Mesenchymal stem cell (in vitro differentiated cells and primary cell): ENCODE measurements at places on chromosomes 13 and 19.

DNA sequence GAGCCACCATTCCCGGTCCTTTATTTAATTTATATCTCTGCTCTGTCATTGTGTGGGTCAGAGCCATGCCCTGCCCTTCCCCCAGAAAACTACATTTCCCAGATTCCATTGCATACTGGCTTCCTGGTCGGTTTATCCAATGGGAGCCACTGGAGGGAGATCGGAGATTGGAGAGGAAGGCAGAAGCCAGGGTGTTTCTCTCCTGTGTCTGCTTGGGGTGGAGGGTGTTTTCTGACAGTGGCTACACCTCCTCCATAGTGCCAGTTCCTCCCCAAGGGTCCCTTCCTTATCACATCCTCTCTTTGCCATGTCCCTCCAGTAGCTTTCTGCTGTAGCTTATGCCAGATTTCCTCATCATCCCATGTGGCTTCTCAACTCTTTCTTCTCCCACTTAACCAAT lies 19.0 kb downstream of the OLFM2 start:
- peak; percentile 67 for DNase-seq

- DNase-seq, result peak; percentile 39
Measured at GRCh38 chr13:70812481-70812880, 704.2 kb upstream of the KLHL1 start.

GRCh38 chr19:45512881-45513483 lies 5.7 kb downstream of the VASP start:
- no peak for DNase-seq

- no peak for DNase-seq
Measured at GRCh38 chr19:3289971-3290569, 65.6 kb downstream of the CELF5 start.

DNA sequence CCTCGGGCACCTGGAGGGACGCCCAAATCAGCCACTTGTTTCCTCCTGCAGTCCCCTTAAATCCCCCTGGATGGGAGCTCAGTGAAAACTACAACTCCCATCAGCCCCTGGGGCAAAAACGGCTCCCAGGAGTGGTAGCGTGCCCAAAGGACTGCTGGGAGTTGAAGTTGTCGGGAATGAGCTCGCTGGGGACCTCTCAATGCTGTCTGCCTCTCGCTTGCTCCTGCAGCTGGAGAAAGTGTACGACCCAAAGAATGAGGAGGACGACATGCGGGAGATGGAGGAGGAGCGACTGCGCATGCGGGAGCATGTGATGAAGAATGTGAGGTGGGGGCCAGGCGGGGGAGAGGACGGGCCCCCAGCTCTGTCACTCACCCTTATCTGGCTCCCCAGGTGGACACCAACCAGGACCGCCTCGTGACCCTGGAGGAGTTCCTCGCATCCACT lies 14.7 kb upstream of the DHDH start:
- DNase-seq, result peak; percentile 25

DNA sequence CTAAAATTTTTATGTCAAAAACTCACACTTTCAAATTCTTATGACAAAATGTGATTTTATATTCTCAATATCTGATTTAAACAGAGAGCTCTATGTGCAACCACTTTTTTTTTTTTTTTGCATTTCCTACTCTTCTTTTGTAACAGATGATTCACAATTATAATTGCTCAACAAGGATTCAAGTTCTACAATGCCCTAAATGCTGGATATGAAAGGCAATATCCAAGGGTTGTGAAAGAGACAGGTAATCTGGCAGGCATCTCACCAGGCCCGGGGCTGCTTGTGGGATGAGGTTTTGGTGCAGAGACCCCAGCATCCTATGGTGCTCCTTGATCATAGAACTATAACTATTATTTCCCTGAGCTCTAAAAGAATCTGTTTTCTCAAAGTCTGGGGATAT lies 363.6 kb upstream of the NBEA start:
- DNase-seq, result no peak

- no peak for DNase-seq
Measured at GRCh38 chr13:23516190-23516589, 54.0 kb upstream of the TNFRSF19 start.

DNA sequence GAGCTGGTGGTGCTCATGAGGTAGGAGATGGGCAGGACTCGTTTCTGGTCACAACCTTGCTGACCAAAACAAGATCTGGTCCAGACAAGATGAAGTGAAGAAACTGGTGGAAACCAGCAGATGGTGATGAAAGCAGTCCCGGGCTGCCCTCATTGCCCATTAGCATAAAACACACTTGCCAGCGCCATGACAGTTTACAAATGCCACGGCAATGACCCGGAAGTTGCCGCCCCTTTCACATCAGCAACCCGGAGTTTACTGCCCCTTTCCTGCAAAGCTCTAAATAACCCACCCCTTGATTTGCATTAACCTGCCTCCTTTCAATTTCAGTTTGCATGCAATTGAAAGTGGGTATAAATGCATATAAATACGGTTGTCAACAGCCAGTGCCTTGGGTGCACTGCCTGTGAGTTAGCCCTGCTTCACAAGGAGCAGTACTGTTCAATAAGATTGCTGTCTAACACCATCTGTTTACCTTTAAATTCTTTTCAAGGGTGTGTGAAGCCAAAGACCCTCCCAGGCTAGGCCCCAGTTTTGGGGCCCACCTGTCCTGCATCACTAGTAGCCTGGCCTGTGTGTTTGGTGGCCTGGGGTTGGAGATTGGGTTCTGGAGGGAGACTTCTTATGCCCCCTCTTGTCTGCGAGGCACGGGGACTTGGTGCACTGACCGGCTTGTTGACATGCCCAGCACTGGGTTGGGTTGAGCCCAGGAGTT lies 38.8 kb downstream of the CHST8 start:
- DNase-seq, result no peak

DNA sequence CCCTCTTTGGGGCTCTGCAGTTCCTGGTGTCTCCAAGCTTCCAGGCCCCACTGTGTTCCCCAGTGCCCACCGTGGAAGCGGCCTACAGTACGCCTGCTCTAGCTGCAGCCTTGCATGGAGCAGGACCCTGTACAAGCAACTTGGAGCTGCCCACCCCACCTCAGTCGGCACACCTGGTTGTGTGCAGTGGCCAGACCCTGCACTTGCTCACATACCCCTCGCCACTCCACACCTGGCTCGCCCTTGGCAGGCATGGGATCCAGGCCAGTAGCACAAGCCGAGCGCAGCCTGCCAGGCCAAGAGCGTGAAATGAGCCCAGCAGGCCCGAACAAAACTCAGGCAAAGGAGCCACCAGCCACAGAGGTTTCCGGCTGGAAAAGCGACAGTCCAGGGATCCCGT lies 36.4 kb downstream of the ANKRD27 start:
- no peak for DNase-seq

- DNase-seq, result peak; percentile 82
Measured at GRCh38 chr13:111043575-111043982, 71.5 kb upstream of the ARHGEF7 start.

DNA sequence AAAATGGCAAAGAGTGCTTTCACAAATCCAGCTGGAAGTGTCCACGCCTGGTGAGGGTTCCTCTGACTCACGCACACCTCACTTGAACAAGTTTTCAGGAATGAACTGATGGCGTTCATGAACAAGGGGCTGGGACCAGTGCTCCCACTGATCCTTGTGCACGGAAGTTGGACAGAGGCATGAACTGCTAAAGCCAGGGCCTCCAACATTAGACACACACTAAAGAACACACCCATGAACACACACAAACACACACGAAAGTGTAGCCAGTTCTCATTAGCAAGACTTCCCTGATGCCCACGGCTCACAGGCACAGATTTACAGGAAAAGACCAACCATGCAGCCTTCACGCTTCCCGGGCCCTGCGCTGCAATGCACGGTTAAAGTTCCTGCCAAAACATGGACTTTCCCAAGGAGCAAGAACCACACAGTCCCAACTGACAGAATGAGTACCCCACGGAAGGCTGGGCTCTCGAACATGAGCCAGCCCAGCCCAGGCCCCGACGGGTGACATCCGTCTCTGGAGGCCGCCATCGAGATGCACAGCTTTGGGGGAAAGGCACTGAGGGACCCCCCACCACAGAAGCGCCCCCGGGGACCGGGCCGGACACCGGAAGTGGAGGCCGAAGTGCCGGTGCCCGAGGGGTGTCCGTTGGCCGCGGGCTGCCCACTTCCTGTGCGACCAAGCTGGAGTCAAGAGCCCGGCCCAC lies 808 bp downstream of the DNMT1 start:
- DNase-seq, result peak; percentile 64
